H4 (cell line): ENCODE measurements at places on chromosomes 16 and 17. TPM values are rescaled to one million over a fixed set of nuclear protein-coding genes. Genes with fewer than 3 reads are reported as not detected.

DNA sequence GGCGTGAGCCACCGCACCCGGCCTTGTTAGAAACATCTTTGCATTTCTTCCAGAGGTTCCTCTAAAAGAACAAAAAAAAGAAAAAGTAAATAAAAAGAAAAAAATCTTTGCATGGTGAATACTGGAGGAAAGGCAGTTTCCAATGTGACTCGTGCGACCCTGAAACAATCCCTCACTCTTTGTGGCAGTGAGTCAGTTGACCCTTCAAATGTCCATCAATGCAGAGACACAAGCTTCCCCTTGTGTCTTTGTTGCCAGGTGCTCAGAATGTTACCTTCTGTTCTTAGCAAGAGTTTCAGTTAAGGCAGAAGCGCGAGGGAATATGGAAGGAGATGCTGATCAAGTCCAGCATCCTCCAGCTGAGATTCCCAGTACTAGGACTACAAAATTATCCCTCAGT lies 16.4 kb downstream of the CACNG4 start:
- no peak for DNase-seq

- no peak for DNase-seq
These were observed 763 bp downstream of the ZKSCAN2 start for GRCh38 chr16:25256695-25257469.

- DNase-seq: no peak
These were observed 37.7 kb downstream of the EPN2 start for GRCh38 chr17:19274893-19275292.

The KPNA2 gene
- total RNA-seq: 394 and 483 TPM in 2 replicates

The SNX20 gene
- total RNA-seq: not detected in 2 replicates

The DOC2A gene
- 0.12 TPM in 1 of 2 replicates, not detected in the other for total RNA-seq

GRCh38 chr16:3623642-3624041 lies 12.2 kb upstream of the SLX4 start:
- no peak for DNase-seq

DNA sequence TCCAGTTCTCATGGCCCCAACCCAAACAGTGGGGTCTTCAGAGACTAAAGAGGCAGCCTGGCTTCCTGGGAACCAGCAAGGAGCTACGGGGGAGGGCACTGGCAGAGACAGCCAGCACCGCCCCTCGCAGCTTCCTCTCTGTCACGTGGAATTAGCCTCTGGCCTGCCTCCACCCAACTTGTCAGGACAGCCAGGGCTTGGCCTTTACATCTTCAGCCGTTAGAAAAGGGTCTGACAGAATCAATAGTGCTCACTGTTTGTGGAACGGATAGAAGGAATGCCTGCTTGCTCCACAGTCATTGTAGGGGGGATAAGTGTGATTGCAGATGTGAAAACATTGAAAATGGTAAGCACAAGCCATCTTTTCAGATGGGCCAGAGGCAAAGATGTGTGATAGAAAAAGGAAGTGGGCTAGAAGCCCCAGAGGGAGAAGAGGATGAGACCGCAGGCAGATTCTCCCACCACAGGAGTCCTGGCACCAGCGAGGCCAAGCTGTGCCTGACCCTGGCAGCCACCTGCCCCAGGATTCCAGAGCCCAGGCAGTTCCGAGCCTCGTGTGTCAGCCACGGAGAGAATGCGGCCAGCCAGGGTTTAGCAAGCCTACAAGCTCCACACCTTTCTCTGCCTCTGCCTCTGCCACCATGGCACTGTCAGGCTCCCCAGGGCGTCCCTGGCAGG lies 18.6 kb downstream of the GRIN2C start:
- DNase-seq: no peak

DNA sequence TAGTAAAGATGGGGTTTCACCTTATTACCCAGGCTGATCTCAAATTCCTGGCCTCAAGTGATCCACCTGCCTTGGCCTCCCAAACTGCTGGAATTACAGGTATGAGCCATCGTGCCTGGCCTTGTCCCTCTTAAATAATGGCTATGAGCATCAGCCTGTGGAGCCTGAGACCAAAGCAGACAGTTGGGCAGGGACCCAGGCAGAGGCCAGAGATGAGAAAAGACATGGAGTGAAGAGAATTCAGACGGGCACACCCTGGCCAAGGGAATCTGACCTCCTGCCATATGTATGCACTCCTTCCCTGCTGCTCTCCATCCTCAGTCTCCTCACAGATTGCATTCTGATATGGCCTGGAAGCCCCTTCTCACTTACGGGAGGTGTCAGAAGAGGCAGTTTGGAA lies 98.4 kb upstream of the DNAH9 start:
- no peak for DNase-seq

GRCh38 chr16:86287664-86288201 lies 222.6 kb upstream of the FOXF1 start:
- no peak for DNase-seq

The KRT9 gene
- total RNA-seq: not detected in 2 replicates
